ENCODE measurements at places on chromosomes 12 and 14.
A peak's percentile ranks its signal among the peaks of the same experiment; 100 is the strongest.

DNA sequence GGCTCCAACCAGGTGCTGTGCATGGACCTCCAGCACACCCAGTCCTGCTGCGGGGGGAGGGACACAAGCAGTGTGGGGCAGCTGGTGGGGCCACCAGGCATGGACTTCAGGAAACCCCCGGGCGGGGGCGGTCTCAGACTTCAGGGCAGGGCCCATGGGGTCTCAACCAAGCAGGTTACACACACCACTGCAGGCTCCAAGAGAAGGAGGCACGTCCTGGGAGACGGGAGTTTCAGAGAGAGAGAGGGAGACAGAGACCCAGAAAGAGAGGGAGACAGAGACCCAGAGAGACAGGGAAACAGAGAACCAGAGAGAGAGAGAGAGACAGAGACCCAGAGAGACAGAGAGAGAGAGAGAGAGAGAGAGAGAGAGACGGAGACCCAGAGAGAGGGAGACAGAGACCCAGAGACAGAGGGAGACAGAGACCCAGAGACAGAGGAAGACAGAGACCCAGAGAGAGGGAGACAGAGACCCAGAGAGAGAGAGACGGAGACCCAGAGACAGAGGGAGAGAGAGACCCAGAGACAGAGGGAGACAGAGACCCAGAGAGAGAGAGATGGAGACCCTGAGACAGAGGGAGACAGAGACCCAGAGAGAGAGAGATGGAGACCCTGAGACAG, 128.9 kb downstream of the NCOR2 start:
- DNase-seq, result peak; percentile 15

- peak; percentile 95 for DNase-seq
Observed at GRCh38 chr12:108731105-108731865, at the start of gene CORO1C. CORO1C (minus strand) TSS chr12:108731518; CDS start chr12:108701318, 30,200 bp downstream.

DNA sequence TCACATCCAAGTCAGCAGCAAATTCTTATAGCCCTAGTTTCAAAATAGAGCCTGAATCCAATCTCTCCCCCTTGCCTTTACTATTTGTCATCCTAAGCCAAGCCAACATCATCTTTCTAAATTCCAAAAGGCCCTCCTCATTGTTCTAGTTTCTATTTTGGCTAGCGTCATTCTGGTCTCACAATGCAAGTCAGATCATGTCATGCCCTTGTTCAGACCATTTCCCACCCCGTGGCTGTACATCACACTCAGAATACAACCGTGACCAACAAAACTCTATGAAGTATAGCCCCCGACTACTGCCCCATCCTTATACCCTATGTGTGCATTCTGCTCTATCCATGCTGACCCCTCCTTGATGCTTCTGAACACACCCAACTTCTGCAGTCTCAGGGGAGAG, 12.3 kb upstream of the GNG2 start:
- DNase-seq, result no peak

DNA sequence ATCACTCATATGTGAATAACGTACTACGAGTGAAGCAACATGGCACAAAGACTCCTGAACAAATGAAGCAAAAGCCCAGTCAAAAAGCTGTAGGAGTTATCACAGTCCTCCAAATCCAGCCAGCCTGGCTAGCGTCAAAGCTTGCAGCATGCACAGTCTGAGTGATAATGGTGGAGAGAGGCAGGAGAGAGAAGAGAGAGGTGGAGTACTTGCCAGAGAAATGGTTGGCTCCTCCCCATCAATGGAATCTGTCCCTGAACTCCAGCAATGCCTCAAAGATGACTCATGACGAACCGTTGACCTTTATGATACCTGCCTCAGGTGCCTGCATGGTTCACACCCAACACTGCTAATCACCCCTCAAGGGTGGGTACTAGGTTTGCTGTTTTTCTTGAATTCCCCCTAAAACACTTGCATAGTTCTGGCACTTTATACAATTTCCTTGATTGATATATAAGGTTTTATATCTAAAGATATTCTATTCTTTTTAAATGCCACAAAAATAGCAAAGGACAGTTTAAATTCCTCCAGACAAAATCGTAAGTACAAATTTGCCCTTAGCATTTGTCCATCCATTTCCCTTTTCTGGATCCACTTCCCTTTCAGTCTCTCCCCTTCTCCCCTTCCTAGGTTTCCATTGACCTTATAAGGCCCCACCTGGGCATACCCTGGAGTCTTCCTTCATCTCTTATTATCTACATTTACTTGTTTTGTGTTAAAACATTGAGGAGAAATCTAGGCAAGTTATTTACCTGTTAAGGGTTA, 10.2 kb downstream of the ARHGDIB start:
- peak; percentile 81 for DNase-seq

GRCh38 chr12:2640709-2641108, 154.1 kb upstream of the FKBP4 start:
- DNase-seq, result peak; percentile 38

GRCh38 chr12:21775133-21775820, 771 bp upstream of the KCNJ8 start:
- peak; percentile 30 for DNase-seq

GRCh38 chr14:33317675-33318074, 379.0 kb downstream of the NPAS3 start:
- no peak for DNase-seq

GRCh38 chr12:94033101-94033500, 115.3 kb upstream of the PLXNC1 start:
- no peak for DNase-seq

DNA sequence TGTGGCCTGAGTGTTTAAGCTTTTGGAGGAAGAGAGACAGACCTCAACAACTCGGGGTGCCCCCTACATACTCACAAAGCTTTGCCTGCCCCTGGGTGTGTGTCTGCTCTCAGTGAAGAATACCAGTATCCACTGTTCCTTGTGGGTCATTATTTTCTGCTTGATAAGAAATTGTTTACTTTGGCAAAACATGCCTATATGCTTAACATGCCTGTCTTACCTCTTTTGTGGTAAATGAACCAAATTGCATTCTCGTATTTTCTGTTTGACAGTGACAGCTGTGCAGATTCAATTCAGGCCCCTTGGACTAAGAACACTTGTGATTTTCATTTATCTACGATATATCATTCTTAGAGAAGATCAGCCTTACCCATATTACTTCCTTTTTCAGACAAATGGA, 50.6 kb upstream of the REP15 start:
- no peak for DNase-seq

DNA sequence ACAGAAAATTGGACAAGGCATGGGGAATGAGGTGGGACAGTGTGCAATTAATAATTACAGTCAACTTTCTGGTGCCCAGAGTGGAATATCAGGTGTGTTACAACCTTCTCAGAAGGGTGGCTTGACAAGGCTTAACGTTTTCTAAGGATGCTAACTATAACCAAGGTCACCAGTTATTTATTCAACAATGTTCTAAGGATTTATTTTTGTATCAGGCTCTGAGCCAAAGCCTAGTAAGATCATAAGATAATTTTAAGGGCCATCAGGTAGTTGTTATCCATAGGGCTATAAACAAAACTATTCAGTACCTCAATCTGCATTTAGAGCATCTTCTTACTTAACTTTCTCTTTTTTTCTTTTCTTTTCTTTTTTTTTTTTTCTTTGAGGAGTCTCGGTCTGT, 134.0 kb downstream of the TMTC1 start:
- no peak for DNase-seq

DNA sequence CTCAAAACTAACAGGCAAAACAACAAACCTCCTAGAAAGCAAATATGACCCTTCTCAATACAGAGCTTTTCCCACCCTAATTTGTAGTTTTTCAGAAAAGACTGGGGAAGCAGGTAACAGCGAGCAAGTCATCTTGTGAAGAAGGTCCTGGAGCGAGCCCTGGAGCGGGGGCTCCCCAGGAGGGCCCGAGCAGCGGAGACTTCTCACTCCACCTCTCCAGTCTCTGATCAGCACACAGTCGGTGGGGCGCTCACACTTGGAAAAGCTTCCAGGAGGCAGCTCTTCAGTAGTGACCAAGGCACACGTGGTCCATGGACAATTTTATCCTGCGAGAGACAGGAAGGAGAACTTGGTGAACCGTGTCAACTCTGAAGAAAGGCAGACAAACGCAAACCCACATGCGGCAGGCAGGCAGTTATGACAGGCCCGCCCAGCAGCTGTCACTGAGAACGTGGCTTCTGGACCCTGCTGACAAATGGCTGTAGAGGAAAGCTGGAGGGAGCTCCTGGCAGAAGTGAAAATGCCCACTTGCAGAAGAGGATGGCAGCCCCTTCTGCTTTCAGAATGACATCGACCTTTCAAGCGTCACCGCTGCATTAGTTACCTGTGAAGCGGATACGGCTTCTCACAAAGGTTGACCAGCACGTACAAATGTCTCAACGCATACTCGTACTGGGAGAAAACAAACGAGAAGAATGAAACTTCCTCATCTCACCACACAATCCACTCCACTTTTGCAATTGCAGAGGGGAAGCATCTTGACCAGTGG, 44.2 kb downstream of the LGMN start:
- DNase-seq, result no peak

DNA sequence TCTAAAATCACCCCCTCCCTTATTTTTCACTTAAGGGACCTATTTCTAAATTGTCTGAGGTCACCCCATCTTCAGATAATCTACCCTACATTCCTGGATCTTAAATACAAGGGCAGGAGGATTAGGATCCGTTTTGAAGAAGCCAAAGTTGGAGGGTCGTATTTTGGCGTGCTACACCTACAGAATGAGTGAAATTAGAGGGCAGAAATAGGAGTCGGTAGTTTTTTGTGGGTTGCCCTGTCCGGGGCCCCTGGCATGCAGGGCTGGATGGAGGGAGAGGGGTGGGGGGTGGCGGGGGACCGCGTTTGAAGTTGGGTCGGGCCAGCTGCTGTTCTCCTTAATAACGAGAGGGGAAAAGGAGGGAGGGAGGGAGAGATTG, 300 bp upstream of the CCND2 start:
- no peak for DNase-seq

DNA sequence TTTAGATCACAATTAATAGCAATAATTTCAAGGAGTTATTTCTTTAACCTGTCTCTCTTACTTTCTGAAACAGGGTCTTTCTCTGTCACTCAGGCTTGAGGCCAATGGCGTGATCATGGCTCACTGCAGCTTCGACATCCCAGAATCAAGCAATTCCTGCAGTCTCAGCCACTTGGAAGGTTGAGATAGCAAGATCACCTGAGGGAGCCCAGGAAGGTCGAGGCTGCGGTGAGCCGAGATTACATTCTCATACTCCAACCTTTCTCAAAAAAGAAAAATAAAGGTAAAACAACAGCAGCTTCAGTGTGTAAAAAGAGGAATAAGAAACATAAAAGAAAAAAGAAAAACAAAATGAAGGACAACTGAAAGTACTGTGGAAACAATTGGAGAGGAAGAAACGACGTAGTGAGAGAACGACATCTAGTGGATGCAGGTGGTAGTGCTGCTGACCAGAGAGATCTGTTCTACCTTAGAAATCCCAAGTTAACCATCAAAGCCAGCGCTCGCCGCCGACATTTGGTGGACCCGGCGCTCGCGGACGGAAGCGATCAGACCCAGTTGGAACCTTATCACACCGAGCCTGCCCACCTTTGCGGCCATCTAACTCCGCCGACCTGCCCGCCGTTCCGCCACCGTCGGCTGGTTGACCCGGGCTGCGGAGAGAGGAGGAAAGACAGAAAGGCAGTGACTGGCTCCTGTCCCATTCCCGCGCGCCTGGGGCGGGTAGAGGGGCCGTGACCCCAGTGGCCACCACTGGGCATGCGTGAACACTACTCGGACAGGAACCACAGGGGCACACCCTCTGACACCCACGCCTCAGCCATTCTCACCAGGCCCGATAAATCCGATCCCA, 196.1 kb downstream of the ALG10 start:
- DNase-seq, result peak; percentile 79

DNA sequence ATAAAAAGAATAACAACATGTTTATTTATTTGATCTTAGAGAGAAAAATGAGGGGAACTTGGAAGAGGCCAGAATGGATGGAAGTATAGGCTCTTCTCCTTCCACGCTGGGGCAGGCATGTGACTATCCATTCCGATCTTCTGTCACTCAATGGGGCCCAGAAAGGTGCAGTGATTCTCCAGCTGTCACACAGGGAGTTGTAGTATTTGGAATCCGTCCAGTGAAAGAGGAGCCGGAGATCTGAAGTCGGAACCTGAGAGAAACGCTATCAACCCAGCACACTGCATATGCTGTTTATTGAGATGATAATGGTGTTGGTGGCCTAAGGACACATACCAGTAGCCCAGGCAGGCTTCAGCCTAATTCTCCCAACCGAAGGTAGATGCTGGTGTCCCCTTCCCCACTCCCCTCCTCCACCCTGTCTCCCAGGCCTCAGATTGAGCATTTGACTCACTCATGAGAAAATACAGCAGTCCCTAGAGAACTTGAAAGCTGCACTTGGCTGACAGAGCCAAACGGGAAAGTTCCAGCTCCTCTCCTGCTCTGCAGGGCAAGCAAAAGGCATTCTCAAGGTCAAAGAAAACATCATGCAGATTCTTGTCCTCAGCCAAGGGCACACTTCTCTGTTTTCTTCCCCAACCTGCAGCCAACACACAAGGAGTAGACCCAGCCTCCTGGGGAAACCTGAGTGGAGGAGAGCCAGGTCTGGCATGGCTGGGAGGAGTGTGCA, 100.4 kb downstream of the IRF2BPL start:
- DNase-seq, result no peak

DNA sequence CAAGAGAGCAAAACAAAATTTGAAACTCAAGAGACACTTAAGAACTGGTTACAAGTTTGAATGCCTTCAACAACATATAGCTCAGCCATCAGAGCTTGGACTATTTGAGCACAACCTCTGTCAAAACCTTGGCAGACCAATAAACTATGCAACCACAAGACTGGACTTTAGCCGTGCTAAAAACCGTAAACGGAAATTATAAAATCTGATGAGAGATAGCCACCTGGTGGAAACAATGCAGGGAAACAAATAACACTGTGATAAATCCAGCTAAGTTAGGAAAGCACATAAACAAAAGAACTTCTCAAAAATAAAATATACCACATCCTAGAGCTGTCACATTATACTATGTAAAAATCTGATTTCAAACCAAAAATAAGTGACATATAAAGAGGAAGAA, 1074.2 kb upstream of the NOVA1 start:
- DNase-seq, result peak; percentile 8

DNA sequence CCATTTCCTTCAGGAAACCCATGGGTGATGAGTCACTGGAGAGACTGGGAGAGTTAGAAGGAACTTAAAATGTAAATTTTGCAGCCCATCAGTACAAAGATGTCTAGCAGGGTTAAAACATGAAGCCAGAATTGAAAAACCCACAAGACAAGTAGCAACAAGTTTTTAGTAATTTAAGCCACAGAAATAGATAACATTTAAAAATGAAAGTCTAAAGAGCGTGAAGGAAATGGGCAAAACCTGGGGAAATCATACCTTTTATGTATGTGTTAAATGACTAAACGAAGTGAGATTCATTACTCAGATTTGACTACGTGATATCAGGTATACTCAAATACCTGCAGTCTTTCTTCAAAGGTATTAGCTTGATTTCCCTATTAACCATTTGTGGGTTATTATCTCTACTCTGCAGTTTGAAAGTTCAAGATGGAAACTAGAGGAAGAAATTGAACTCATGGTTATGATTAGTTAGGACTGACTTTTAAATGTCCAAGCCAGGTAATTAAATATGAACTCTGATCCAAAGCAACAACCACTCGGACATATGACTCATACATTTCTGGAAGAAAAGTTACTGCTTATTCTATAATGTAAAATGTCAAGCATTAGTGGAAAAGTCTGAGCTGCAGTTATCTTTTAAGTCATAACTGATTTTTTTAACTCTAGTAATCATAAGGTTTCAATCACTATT, 84.1 kb downstream of the ITPR2 start:
- no peak for DNase-seq
